ENCODE measurements at places on chromosomes 1 and 21.

DNA sequence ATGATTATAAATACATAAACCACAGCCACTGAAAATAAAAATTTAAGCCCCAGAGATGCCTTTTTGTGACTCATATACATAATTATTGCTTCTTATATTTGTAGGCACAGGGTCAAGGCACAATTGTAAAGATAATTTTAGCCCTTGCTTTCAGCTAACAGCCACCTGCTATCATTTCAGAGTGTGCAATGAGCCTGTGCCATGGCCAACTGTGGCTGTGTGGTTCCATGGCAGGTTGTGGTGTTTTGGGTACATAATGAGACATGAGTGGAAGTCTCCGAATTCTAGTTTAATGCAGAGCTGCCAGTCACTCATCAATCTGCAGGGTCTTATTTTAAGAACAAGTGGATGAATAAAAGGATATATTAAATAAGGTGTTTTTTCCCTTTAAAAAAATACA is 346.9 kb upstream of the SNX7 start:
- no peak for DNase-seq

GRCh38 chr1:183039985-183040447 is 16.8 kb downstream of the LAMC1 start:
- peak; percentile 54 for DNase-seq

GRCh38 chr1:157277913-157278312 is 139.7 kb upstream of the ETV3 start:
- DNase-seq = no peak

GRCh38 chr1:246760422-246761347 is 36.5 kb downstream of the SCCPDH start:
- DNase-seq = no peak

DNA sequence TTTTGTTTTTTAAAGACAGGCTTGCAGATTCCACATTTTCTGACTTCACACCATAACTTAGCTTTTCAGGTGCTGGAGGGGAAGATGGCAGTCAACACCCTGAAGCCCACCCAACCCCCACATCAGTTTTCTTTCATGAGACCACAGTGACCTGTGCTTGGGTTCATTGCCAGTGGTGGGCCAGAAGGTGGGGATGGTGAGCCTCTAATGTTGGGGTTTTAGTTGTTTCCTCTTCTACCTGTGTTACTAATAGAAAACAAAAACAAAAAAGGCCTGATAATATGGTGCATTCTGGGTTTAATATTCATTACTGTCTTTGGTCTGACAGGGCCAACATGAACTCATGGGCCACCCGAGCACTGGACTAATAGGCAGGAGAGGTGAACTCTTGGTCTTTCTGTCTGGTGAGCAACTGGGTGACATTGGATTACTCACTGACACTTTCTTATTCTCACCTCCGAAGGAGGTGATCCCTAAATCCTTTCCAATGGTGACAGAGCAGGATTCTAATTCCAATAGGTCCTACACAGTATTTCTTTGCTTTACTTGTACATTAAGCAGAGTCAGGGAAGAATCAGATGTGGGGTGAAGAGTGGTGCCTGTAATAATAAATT is 132.8 kb downstream of the CLIC6 start:
- DNase-seq = peak; percentile 46

GRCh38 chr21:33362044-33362555 is 37.3 kb downstream of the IFNAR1 start:
- peak; percentile 92 for DNase-seq

DNA sequence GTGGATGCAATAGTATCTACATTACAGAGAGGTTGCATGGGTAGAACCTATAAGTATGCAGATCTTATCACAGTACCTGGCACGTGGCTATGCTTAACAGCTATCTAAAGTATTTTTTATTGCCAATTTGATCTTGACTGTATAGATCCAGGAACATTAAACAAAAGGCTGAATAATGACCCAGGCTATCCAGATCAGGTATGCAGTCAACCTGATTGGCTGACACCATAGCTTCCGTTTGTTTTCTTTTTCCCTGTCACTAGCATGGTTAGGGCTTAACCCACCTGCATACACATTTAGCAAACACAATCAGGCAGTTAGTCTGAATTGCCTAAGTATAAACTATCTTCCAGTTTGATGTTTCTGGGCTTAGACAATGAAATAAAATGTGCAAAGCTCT is 264.9 kb upstream of the PLXNA2 start:
- DNase-seq = no peak
